ENCODE measurements at places on chromosomes 4 and X. TPM values are rescaled to one million over a fixed set of nuclear protein-coding genes. Genes with fewer than 3 reads are reported as not detected.
A peak's percentile ranks its signal among the peaks of the same experiment; 100 is the strongest.

DNA sequence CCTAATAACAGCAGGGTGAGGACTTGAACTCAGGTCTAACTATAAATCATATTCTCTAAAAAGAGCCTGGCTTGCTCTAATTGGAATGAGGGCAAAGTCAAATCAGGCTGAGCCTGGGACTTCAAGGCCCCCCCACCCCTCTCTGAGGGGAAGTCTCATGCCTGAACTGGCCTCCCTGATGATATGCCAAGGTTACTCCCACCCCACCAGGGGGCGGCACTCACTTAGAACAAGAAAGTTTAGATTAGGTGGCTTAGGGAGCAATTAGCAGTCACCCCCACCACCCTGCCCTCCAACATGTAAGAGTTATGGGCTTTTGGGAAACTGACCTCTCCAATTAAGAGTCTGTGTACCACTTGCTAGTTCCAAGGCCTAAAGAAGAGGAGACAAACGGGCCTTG is 2.7 kb downstream of the FOXO4 start:
- no peak for DNase-seq

DNA sequence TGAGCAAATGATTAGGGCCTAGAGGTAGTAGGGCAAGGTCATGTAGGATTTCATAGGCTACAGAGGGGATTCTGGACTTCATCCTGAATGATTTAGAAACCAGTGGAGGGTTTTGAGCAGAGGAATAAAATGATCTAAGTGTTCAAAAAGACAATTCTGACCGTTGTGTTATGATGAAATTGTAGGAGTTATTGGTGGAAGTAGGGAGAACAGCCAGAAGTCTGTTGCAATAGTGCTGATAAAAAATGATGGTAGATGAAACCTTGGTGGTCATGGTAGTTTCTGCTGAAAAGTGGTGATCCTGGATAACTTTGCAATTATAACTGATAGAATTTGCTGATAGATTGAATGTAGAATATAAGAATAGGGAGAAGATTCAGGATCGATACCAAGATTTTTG is 60.2 kb downstream of the MID1IP1 start:
- no peak for DNase-seq

- no peak for DNase-seq
These were observed 1296.1 kb upstream of the PCDH7 start for GRCh38 chr4:29423836-29424721.

GRCh38 chrX:37910186-37910585 is 62.8 kb upstream of the DYNLT3 start:
- no peak for DNase-seq

DNA sequence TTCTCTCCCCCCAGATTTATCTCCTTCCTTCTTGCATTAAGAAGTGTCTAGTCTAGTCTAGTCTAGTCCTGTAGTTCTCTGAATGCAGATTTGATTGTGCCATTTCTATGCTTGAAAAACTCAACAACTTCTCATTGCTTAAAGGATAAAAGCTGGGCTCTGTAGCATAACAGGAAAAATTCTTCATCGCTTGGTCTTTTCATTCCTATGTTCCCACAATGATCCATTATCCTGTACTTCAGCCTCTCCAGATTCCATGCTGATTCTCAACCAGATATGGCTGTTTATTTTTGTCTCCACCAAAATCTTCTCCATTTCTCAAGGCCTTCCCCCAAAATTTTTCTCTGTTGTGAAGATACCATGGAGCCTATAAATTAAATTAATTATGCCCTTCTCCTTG is 102.9 kb upstream of the STIM2 start:
- DNase-seq = no peak

DNA sequence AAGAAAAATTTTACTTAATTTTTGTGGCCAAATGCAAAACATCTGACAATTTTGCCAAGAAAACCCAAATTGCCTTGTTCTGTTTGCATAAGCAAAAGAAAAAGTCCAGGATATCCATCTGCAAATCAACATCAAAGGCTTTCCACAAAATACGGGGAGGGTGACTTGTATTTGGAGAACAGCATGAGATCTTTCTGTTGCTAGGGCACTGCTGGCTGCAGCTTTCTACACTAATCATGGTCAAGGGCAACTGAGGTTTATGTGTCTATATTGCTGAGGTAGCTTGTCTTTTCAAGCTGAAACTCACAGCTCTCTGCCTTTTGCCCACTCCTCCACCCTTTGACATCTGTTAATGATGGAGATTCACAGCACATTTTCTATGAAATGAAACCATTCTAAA is 389.1 kb downstream of the NKX6-1 start:
- DNase-seq = no peak

- DNase-seq = no peak
These were observed 116.3 kb downstream of the SHROOM4 start for GRCh38 chrX:50697691-50698090.

DNA sequence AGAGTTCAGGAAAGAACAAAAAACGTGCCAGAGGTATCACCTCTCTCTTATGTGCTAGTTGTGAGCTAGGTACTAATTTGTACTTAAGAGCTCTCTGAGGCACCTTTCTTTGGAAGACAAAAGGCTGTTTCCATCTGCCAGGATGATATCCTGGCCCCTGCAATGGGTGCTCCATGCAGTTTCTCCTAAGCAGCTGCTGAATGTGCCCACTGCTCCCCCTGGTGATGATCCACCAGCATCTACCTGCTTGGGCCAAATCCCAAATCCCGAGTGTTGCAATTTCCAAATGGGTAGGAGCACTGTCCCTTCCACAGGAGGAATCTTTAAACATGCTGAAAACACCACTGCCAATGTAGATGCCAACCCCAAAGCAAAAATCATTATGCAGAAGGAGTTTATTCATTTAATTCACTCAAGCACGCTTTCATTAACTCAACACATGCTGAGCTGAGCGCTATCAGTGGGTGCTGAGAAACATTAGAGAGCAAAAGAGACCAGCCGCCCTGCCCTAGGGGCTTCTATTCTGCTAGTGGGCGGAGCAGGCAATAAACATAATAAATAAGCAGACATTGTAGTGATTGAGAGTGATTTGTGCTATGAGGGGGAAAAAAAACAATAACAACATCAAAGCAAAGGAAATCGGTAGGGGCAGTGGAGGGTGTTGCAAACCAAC is 69.6 kb upstream of the C4orf50 start:
- DNase-seq = peak; percentile 4

Gene MAGEA1
- not detected for polyA plus RNA-seq

Gene VCX2
- not detected for polyA plus RNA-seq

Gene ABLIM2
- polyA plus RNA-seq = 17.0 TPM

Gene ZNF185
- 13.1 TPM for polyA plus RNA-seq

Gene YTHDC1
- 82.9 TPM for polyA plus RNA-seq

Gene SMIM31
- polyA plus RNA-seq = 0.04 TPM

Gene SERTM2
- polyA plus RNA-seq = 0.28 TPM

All from forelimb muscle (tissue), 1 donor.